Esophagus squamous epithelium (tissue), 5 donors: ENCODE measurements at places on chromosomes 5 and 9.

DNA sequence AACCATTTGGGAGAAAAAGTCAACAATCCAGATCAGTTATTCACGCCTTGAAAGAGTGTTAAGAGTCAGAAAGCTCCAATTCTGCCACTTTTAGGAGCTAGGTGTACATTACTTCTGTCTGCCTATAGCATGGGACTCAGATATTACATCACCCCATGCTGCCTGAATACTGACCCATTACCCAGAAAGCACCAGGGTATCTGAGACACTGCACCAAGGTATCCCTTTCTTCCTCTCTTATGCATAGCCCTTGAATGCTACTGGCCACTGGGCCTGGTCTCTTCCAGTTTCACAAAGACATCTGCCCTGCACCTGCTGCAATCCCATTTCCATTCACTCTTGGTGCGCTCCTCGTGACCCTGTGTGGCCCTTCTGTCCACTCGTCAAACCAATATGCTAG, 2.6 kb downstream of the STRBP start:
- DNase-seq = no peak

GRCh38 chr5:148312153-148312552, at the start of gene SPINK7:
TSS of gene SPINK7 (plus strand) at chr5:148312423. CDS start at chr5:148312484, 61 bp downstream.
- DNase-seq = no peak

GRCh38 chr9:9016597-9016996, 1217.0 kb upstream of the DMAC1 start:
- DNase-seq = no peak

DNA sequence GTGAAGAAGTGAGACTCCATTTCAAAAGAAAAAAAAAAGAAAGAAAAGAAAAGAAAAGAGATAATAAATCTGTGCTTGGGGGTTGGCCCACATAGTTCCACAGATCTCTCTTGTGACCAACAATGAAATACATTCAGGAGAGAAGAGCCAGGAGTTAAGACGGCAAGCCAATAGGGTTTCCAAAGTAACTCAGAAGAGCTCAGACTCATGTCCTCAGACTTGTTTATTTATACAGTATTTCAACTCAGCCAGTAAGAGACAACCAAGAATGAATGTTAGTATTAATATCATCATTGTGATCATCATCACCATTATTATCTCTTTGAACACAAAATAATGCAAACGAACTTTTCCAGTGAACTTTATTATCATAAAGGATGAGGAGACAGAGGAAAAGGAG, 140.2 kb downstream of the GLIS3 start:
- DNase-seq = no peak

DNA sequence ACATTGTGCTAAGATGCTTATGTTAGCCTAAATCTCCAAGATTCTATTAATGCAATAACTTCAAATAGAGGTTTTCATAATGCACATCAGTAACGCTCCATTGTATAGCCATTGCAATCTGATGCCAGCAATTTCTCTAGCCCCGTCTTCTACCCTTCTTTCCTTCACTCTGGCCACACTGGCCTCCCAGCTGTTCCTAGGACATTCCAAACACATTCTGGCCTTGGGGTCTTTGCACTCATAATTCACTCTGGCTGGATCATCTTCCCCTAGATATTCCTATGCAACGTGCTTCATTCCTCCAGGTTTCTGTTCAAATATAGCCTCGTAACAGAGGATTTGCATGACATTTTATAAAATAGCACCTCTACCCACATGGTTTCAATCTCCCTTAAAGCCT, 23.3 kb downstream of the FAM81B start:
- DNase-seq = no peak

DNA sequence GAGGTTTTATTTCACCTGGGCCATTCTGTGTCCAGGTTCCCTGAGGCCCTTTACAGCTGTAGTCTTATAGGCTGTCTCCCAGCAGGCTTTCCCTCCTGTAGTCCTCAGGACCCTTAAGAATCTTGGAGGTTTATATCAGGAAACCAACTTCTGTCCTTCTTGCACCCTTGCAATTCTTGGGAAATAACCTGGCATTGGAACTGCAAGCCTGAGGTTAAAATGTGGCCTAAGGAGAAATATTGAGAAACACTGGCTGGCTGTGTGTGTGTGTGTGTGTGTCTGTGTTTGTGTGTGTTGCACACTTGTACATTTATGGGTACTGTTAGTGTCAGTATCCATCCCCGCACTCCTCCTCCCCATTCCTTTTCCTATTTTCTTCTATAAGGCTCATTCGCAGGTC, 168.9 kb downstream of the PAPPA start:
- no peak for DNase-seq

DNA sequence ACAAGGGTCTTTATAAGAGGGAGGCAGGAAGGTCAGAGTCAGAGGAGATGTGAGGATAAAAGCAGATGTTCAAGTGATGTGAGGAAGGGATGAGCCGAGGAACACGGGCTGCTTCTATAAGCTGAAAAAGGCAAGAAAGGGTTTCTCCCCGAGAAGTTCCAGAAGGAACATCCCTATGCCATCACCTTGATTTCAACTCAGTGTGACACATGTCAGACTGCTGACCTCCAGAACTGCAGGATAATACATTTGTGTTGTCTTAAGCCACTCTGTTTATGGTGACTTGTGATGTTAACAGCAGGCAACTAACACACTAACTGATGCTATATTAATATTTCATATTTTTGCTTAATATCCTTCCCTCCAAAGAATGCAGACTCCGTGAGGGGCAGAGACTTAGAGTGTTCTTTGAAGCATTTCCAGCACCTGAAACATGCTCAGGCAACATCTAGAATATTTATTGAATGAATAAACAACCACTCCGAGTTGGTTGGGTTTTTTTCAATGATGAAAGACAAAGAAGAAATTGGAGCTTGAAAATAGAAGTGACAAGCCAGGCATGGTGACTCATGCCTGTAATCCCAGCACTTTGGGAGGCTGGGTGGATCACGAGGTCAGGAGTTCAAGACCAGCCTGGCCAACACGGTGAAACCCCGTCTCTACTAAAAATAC, 77.6 kb upstream of the ADRA1B start:
- DNase-seq = no peak
